T-cell (primary cell): ENCODE measurements at places on chromosomes 7 and 10. TPM values are rescaled to one million over a fixed set of nuclear protein-coding genes. Genes with fewer than 3 reads are reported as not detected.

Gene CLRN3
- total RNA-seq: not detected

GRCh38 chr7:85805656-85806055, 618.8 kb upstream of the SEMA3D start:
- no peak overlapping the region for H3K27ac ChIP-seq
- H3K4me1 ChIP-seq: no peaks in the 10 kb centered on the region
- no peaks in the 10 kb centered on the region for H3K36me3 ChIP-seq
- no peak overlapping the region for H3K4me3 ChIP-seq

DNA sequence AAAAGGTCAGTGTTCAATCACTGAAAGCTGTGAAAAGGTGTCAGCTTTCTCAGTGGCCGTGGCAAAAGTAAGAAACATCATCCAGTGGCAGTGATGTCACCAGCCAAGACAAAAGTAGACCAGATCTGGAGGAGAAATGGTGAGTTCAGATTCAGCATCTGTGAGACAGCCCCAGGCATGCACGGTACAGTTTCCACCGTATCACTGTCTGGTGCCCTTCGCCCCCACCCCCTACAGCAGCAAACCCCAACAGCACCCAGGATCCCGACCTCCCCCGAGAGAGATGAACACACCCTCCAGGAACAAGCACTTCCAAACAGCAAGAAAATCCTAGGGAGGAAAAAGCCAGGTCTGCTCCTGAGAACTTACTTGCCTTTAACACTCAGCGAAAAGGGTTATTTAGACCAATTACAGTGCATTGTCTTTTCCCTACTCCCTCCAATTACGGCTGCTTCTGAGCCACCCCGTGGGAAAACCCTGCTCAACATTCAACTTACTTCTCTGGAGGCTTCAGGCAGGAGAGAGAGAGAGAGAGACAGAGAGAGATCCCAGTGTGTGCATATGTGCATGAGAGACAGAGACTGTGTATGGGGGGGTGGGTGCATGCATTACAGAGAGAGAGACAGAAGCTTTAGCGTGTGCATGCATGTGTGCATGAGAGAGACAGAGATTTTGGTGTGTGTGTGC, 189.6 kb downstream of the GRID1 start:
- H3K36me3 ChIP-seq: no peaks in the 10 kb centered on the region
- H3K4me1 ChIP-seq: no peaks in the 10 kb centered on the region
- DNase-seq: no peak
- H3K27me3 ChIP-seq: peaks cover 15% of the 10 kb centered on the region

DNA sequence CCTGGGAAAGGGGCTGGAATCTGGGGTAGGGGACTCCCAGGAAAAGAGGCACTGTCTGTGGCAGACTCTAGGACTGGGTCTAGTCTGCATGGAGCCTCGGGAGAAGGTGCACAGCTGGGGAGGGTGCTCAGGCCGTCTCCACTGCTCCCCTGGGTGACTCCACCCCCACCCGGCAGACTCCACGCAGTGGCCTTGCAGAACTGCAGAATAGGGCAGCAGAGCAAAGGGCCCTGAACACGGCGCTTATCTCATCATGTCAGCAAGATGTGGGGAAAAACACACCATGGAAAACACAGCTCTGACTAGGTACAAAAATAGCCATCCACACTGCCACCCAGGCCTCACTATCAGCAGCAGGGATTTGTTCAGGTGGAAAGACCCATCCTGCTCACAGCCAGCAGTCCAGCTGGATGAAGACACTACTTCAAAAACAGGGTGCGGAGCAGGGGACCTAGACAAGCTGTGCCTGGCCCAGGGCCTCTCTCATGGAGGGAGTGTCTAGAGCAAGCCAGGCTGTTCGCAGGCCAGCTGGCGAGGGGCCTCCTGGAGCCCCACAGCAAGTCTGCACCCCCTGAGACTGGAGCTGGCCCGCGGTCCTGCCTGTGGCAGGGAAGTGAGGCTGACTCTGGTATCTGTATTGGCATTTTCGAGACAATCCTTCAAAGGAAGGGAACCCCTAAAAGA, 11.7 kb downstream of the MAT1A start:
- H3K27me3 ChIP-seq: no peaks in the 10 kb centered on the region
- no peak for DNase-seq
- H3K4me1 ChIP-seq: no peaks in the 10 kb centered on the region
- H3K4me3 ChIP-seq: no peak overlapping the region
- no peaks in the 10 kb centered on the region for H3K36me3 ChIP-seq
